ENCODE measurements at places on chromosomes 4 and X. TPM values are rescaled to one million over a fixed set of nuclear protein-coding genes. Genes with fewer than 3 reads are reported as not detected.

ZBED1 gene
- 39.6 TPM for total RNA-seq

SYN1 gene
- total RNA-seq, result 3.5 TPM

TMEM175 gene
- 11.0 TPM for total RNA-seq

HSFX4 gene
- total RNA-seq, result not detected

SHROOM4 gene
- total RNA-seq, result 0.72 TPM

ARFIP1 gene
- total RNA-seq, result 32.8 TPM

PABPC4L gene
- total RNA-seq, result 3.6 TPM

NALF2 gene
- under 0.01 TPM for total RNA-seq

COL4A6 gene
- 16.4 TPM for total RNA-seq

NPY1R gene
- not detected for total RNA-seq

ACE2 gene
- not detected for total RNA-seq

ARHGAP36 gene
- not detected for total RNA-seq

CPLX1 gene
- not detected for total RNA-seq

LRCH2 gene
- total RNA-seq, result 21.7 TPM

PSAPL1 gene
- total RNA-seq, result not detected

RBM46 gene
- total RNA-seq, result 0.39 TPM

MAGEA2B gene
- total RNA-seq, result not detected

PAGE2B gene
- not detected for total RNA-seq

UNC5C gene
- 11.4 TPM for total RNA-seq

TMEM271 gene
- not detected for total RNA-seq

RNF150 gene
- 7.4 TPM for total RNA-seq

ADGRG4 gene
- not detected for total RNA-seq

BANK1 gene
- not detected for total RNA-seq

RHOXF2B gene
- not detected for total RNA-seq

CFAP99 gene
- not detected for total RNA-seq

HAND2 gene
- 2.3 TPM for total RNA-seq

DIAPH2 gene
- total RNA-seq, result 15.3 TPM

EDA gene
- 0.96 TPM for total RNA-seq

STEEP1 gene
- 16.4 TPM for total RNA-seq

ZAR1 gene
- total RNA-seq, result not detected

DOCK11 gene
- 11.6 TPM for total RNA-seq

MGST2 gene
- total RNA-seq, result 26.8 TPM

All from epithelial cell of alveolus of lung (primary cell).